Stimulated activated CD8-positive, alpha-beta memory T cell treated with anti-CD3 and anti-CD28 coated beads, Interleukin-2, amount 100 ng/mL, for 48 hours (primary cell): ENCODE measurements at places on chromosomes 3 and 15.

GRCh38 chr3:94173673-94174434, 111.0 kb downstream of the NSUN3 start:
- no peak for DNase-seq

DNA sequence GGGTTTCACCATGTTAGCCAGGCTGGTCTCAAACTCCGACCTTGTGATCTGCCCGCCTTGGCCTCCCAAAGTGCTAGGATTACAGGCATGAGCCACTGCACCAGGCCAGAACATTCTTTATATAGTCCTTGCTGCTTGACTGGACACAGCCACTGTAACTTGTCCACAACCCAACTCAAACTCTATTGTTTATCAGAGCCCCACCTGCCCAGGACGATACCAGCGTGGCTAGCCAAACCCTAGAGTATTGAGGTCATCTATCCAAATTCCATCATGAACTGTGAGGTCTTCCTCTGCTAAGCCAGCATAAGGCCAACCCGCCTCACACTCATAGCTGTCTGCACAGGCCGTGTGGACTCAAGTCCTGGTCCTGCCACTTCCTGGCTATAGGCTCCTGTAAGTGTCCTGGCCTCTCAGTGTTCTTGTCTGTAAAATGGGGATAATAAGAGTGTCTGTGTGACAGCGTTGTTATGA, 63.9 kb downstream of the DAPK2 start:
- no peak for DNase-seq

DNA sequence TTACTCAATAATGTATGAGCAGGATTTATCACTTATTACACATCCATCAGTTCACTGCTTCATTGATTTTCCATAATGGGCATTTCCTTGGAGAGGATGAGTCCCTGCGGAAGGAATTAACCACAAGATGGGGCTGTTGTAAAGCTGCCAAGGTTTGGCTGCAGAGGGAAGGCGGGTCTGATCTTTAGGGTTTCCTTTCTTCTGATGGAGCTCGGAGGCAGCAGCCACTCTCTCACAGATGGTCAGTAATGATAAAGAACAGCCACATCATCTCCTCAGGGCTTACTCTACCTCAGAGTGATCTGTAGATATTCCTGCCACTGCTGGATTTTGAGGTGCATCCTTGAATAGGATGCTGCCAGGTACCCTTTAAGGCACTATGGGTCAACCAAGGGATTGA, 115.2 kb downstream of the USP13 start:
- DNase-seq: no peak

- no peak for DNase-seq
Measured at GRCh38 chr15:36858423-36858822, 241.9 kb downstream of the MEIS2 start.
